ACHN (cell line): ENCODE measurements at places on chromosomes 1 and 21.

DNA sequence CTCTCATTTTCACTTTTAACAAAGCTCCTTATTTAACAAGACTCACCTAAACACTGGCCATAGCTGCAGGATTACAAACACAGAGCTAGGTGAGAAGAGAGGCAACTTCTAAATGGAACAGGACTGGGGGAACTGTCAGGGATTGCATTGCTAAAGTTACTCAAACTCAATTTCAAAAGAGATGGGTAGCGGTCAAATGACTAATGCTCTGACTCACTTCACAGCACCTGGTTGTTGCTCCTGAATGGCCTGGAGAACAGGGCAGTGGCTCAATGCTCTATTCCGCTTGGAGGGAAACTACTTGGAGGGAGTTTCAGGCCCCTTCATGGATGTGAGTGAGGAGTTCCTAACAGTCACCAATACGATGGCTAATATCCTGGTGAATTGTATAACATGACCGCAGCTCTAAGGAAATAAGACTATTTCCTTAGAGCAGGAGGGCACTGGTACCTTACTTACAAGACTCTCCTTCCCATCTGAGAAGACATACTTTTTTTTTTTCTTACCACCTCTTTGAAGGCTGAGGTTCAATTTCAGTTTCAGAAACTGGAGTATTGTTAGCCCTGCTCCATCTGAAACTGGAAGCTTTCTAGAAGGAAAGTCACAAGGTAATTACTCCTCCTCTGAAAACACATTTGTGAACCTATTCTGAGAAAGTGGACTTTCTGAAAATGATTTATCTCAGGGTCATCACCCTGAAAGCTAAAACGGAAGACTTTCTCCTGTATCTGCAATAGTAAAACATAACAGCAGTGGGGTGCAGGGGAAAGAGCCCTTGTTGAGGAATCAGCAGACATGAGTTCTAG lies 9.5 kb downstream of the DPT start:
- DNase-seq, result peak; percentile 10

GRCh38 chr1:64965366-64966157 lies 787 bp downstream of the JAK1 start:
- peak; percentile 39 for DNase-seq

GRCh38 chr1:34060901-34061415 lies 104.1 kb downstream of the CSMD2 start:
- no peak for DNase-seq

DNA sequence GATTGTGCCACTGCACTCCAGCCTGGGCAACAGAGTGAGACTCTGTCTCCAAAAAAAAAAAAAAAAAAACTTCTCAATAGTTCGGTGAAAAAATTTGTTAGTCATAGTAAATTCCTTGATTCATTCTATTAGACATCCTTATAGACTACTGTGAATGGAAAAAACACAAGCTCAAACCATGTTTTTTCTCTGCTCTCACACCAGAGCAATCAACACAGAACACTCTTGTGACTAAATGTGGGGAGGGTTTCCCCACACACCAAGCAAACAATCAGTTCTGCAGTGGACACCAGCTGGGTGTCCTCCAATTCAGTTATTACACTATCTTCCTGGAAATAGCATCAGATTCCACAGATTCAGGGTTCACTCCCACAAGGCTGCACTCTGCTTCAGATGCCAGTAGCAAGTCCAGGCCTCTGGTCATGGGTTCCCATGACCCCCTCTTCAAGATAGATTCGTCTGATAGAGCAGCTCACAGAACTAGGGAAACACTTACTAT lies 69.1 kb upstream of the TEKT2 start:
- DNase-seq, result no peak

- no peak for DNase-seq
Measured at GRCh38 chr1:5250336-5250735, 595.9 kb downstream of the AJAP1 start.

GRCh38 chr1:45686015-45686287 lies 382 bp downstream of the GPBP1L1 start:
- DNase-seq, result peak; percentile 43

GRCh38 chr1:227886993-227887696 lies 60.6 kb downstream of the WNT9A start:
- DNase-seq, result no peak

- DNase-seq, result no peak
Measured at GRCh38 chr1:107952989-107953388, 12.0 kb downstream of the VAV3 start.

- no peak for DNase-seq
Measured at GRCh38 chr1:32232558-32233304, 10.5 kb downstream of the EIF3I start.

GRCh38 chr21:15423676-15424445 lies 305.9 kb upstream of the USP25 start:
- no peak for DNase-seq

DNA sequence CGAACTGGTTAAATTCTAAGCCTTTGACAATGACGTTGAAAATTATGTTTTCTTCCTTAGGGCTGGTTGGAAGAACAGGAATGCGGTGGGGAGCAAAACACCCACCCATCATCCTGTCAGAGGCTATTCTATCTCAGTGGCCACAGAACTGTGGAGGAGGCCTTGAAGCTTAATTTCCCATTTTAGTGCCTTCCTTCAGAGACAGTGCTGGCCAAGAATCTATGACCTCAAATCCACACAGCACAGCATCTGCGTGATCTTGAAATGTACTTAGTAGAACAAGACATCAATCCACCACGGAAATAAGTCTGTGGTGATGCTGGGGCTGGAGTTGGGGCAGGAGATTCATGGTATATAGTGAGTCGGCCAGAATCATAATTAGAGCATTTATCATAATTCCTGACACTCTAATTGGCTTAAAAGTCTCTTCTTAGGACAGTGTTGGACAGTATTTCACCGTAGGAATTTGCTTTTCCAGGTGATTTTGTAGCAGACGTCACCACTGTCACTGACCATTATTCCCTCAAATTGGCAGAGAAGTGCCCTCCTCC lies 113.1 kb downstream of the KCNJ6 start:
- no peak for DNase-seq

GRCh38 chr1:15953294-15953771 lies 22.6 kb downstream of the ZBTB17 start:
- DNase-seq, result no peak

- DNase-seq, result no peak
Measured at GRCh38 chr1:54255026-54255702, 55.2 kb downstream of the MRPL37 start.

DNA sequence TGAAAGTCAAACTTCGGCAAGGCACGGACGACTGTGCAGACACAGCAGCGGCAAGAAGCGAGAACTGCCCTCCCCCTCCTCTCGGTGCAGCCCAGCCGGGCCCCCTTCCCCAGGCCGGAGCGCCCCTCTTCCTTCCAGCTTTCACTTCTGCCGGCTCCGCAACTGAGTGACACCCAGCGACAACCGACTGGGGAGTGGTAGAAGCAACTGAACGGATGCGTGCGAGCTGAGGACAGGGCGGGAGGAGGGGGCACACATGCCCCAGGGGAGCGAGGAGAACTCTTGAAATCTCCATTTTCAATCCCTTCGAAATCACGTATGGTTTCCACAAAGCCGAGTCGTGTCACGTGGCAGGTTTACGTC lies 146.6 kb downstream of the PGBD5 start:
- DNase-seq, result no peak

- no peak for DNase-seq
Measured at GRCh38 chr1:202644219-202645096, 65.8 kb downstream of the SYT2 start.

- DNase-seq, result no peak
Measured at GRCh38 chr1:71738256-71738655, 544.1 kb downstream of the NEGR1 start.

DNA sequence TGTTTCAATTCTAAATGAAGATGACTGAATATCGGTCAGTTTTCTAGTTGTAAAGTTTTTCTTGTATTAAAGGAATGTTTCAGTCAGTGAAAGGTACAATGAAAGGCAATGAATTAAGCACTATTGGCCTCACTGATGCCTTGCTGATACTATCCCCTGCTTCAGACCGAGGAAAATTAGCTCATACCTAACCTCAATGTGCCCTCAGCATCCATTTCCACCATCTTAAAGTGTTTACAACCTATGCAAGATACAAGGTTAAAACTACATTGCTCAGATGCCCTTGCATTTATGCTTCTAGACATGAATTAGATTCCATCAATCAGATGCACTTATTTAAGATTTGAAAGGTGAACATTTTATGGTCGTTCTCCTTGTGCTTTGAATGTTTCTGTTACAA lies 184.5 kb downstream of the COP1 start:
- no peak for DNase-seq

GRCh38 chr1:42518908-42519307 lies 55.8 kb downstream of the CCDC30 start:
- no peak for DNase-seq

GRCh38 chr1:209250861-209251636 lies 332.5 kb upstream of the CAMK1G start:
- DNase-seq, result no peak

DNA sequence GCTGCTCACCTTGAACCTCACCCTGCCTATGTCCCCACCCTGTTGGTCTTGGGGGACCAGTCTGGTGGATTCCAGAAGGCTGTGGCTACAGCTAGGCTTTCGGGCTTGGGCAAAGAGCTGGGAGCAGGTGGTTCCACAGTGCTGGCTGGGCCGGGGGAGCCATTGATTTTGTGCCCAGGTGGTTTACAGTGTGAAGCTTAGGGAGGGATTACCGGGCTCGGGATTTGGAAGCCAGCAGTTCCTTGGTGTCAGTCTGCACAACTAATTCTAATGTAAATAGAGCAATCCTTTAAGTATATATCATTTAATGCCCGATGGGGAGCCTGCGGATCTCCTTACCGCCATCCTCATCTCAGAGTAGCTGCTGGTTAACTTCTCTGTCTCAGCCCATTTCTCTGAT lies 38.2 kb downstream of the PRDM16 start:
- no peak for DNase-seq

DNA sequence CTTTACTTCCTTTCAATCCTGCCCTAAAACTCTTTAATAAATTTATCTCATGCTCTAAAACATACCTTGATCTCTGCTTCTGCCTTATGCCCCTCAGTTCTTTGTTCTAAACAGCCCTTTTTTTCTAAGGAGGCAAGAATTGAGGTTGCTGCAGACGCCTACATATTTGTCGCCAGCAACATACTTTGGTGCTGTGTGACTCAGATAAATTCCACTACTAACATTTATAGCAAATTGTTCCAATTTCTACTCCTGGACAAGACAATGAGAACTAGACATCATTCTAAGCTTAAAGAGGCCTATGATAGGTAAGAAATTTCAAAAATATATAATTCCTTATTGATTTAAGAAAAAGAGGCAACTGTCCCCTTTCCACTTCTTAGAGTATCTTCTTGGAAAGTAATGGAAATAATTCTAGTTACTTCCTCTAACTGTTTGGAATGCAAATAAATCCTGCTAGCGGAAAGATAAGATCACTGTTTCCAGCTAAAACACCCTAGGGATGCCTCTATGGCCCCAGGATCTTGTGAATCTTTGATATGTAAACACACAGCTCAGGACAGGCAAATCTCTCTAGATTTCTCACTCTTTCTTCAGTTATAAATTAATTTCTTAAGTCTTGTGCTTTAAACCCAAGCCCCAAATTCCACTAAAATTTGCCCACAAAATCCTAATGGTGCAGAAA lies 869.1 kb downstream of the KCNT2 start:
- no peak for DNase-seq

DNA sequence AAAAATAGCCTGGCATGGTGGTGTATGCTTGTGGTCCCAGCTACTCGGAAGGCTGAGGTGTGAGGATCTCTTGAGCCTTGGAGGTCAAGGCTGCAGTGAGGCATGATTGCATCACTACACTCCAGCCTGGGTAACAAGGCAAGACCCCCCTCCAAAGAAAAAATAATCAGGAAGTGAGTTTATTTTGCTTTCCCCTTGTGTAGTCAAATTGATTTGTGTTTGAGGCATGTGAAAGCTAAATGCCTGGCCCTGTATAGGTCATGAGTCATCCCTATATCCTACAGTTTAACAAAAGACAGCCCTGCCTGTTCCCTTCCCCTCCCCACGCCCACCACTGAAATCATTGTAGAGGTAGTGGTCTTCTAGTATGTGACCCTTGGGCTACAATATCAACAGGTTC lies 241.4 kb upstream of the JUN start:
- DNase-seq, result no peak

DNA sequence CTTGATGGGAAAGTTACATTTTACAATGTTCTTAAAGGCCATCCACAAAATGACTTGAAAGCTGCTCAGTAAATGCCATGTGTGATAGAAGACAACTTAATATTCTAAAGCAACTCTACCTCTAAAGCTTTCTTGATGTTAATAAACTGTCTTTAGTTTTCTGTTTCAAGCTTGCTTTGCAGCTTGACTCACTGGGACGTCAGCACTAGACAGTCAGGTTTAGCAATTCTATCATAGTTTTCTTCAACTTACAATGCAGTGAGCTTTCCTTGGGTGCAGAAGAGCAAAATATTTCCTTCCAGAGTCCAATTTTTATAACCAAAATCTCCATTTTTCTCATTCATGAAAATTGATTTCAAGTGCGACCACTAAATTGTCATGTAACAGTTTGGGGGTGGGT lies 273.1 kb downstream of the NTNG1 start:
- DNase-seq, result no peak

DNA sequence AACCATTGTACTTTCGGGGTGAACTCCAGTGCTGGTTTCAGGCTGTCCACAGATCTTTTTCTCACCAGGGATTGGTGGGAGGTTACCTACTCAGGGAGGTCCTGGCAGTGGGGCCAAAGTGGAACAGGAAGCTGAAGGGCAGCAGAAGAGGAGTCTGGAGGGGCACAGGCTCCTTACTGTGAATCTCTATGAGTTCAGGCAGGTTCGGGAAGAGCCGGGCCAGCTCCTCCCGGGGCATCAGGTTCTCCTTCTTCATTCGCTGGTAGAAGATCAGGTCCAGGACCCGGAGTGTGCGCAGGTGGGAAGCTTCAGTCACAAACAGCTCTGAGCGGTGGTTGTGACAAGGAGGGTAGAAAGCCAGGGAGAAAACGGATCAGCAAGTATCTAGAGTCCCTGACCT lies 26.7 kb downstream of the LRRC71 start:
- no peak for DNase-seq

DNA sequence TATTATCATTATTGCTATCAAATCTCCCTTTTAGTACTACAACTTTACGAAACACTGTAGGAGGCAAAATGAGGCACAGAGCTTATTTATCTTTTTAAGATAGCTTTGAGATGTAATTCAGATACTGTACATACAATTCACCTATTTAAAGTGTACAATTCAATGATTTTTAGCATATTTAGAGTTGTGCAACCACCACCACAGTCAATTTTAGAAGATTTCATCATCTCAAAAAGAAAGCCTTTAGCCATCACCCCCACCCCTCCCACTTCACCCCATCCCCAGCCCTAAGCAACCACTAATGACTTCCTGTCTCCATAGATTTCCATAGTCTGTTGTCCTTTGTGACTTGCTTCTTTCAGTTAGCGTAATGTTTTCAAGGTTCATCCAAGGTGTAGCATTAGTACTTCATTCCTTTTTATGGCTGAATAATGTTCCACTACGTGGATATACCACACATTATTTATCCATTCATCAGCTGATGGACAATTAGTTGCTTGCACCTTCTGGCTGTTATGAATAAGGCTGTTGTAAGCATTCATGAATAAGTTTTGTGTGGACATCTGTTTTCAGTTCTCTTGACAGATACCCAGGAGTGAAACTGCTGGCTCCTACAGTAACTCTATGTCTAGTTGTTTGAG lies 9.4 kb upstream of the CAPN9 start:
- DNase-seq, result no peak
